ENCODE measurements at places on chromosomes 5 and 9. TPM values are rescaled to one million over a fixed set of nuclear protein-coding genes. Genes with fewer than 3 reads are reported as not detected.

DNA sequence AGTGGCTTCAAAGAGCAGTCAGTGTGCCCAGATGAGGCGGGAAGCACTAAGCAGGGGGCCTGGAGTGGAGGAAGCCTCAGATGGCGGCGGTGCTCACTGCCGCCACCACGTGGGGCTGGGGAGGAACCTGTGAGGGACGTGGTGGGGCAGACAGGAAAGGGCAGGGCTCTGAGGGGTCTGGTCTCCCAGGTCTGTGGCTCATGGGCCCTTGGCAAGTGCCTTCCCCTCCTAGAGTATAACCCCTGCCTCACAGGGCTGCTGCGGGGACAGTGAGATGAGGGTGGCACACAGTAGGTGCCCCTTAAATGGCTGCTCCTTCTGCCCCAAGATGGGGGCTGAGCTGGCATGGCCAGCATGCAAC is 26.6 kb downstream of the NR5A1 start:
- no peak for DNase-seq

DNA sequence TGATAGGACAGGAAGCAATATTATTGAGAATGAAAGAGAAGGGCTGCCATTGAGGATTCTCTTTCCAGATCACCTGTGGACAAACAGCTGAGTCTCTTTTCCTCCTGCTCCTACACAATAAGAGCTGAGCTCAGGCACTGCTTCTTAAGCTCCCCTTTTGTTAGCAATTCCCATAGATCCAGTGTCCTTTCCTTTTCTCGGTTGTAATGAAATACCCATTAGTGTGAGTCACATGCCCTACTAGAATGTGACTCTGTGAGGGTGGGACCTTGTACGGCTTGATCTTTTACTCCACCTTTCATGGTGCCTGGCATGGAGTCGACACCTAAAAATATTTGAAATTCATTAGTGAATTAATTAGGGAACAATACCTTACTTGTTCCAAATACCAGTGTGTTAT is 269.2 kb downstream of the NR3C1 start:
- DNase-seq = no peak

GRCh38 chr5:14628346-14628745 is 36.2 kb upstream of the OTULIN start:
- DNase-seq = no peak

DNA sequence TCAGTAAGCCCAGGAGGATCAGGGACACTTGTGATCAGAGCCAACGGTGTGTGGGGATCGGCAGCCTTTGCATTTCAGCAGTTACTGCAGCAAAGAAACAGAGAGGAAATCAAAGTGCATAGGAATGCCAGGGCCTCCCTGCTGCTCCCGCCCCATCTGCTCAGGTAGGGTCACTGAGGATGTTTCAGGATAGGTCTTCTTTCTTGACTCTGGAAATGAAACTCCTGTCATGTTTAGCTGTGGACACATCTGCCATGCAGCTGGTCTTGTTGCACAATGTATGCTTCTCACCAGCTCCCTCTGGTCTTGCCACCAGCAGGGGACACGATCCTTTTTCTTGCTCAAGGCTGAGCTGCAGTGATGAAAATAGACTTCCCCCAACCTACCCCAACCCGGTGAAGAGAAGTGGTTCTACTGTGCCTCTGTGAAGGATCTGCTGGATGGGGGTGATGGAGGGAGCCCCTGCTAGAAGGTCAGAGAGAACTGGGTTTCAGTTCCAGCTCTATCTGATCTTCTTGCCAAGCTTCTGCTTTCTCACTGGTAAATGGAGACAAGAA is 185.2 kb upstream of the KLF4 start:
- DNase-seq = peak; percentile 28

DNA sequence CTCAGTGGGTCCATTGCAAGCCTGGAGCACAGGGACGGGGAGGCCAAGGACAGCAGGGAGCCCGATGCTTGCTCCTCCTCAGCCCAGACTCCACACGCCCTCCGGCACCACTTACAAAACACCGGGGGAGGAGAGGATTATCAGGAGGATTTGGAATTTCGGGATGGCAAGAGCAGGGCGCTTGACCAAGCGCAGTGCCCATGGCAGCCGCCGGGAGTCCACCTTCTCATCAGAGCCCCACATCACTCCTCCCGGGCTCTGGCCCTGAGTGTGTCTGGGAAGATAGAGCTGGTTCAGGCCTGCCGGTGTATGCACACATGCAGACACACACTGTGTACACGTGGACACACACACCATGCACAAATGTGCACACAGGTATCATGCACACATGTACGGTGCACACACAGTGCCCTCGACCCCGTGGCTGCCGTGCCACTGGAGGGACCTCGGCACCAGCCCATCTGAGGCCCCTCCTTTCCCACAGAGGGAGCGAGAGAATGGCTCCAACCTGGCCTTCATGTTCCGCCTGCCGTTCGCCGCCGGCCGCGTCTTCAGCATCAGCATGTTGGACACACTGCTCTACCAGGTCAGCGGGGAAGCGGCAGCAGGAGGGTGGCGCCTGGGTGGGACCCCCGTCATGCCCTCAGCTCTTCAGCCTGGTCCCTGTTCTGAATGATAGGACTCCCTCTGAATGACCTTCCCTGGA is 81.7 kb downstream of the KCNT1 start:
- no peak for DNase-seq

DNA sequence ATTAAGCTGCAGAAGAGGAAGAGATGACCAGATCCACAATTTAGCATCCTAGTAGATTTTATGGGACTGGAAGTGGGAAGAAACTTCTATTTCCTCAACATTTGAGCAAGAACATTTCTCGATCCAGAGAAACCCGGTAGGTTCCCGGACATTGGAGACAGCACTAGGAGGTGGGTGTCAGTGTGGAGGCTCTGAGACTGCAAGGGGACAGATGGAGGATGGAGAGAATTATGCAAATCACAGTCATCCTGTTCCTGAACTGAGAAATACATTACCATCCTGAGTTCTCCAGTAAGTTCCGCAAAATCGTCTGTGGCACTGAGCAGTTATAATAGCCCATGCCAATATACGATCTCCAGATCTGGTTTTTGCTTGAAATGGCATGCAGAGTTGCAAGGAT is 25.6 kb downstream of the GLDC start:
- DNase-seq = no peak

GRCh38 chr5:58453306-58453705 is 6.6 kb downstream of the PLK2 start:
- DNase-seq = no peak

DNA sequence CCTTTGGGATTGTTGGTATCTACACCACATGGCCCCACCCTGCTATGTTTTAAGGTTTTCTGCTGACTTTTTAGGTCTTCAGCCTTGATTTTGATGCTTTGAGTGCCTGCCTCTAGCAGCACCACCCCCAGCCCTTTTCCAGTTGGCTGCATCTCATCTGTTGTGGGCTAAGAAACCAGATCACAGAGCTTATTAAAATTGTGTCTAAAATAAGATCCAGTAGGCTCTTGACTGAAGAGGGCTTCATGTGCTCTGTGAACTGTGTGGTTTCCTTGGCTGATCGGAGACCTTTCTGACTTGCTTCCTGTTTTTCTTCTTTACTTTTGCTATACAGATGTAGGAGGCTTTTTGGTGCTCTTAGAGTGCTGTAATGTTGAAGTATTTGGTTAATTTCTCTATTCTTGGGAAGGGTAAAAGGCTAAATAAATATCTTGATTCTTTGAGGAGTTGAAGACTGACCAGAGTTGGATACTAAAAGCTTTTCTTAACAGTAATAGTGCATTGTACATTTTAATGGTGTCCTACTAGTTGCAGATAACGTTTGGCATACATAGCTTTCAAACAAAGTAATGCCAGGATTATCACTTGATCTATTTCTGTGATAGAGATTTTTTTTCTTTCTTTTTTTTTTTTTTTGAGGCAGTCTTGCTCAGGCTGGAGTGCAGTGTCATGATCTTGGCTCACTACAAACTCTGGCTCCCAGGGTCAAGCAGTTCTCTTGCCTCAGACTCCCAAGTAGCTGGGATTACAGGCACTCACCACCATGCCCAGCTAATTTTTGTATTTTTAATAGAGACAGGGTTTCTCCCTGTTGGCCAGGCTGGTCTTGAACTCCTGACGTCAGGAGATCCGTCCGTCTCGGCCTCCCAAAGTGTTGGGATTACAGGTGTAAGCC is 4.5 kb downstream of the UBE2D2 start:
- peak; percentile 42 for DNase-seq

GRCh38 chr5:139652788-139653241 is 4.7 kb downstream of the CXXC5 start:
- DNase-seq = no peak

DNA sequence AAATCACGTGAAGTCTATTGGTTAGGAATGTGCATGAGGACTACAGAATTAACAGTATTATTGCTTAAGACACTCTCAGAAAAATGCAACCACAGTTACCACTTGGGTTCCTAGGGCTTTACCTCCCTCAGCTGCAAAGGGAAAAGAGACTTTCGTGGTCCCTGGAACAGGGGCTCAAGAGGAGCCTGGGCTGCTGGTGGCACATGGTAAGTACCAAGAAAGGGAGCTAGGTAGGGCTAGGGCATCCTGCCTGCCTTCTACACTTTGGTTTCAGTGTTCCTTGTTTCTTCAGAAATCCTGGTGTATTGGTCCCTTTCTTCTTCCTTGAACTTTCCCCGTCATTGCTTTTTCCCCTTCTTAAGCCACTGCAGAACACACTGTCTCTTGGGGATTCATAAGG is 7.3 kb upstream of the VCAN start:
- DNase-seq = no peak

DNA sequence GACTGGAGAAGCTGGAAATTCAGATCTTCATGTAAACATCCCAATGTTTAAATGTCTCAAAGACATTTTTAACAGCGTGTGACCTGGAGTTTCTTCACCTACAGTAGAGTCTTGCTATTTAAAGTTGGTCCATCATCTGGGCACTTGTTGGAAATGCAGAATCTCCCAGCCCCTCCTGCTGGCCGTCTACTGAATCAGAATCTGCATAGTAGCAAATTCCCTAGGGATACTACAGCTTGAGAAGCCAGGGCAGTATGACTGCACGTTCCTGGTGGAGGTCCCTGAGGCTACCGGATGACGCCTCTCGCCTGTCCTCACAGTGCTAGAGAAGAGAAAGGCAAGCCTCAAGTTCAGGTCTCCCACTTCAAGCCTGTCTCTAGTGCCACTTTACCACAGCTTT is 15.7 kb downstream of the SAP30L start:
- DNase-seq = no peak

- DNase-seq = no peak
Observed at GRCh38 chr9:86614871-86615849, 260.9 kb upstream of the TUT7 start.

DNA sequence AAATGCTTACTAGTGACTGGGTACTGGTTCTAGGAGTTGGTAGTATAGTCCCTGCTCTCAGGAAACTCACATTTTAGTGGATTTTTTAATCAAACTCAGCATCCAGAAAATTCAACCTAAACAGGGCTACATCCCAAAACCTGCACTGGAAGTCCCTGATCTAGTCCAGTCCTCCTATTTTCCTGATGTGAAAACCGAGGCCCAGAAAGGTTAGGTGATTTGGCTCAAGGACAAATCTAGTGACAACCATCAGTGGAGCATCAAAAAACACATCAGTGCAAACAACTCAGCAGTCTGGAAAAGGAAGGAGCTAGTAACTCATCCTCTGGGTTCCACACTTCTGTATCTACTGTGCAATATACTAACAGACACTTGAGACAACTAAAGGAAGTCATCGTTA is 38.2 kb downstream of the SERINC5 start:
- no peak for DNase-seq

- no peak for DNase-seq
Observed at GRCh38 chr5:8807636-8808035, 738.2 kb downstream of the SEMA5A start.

GRCh38 chr9:76537150-76537646 is 78.2 kb downstream of the GCNT1 start:
- DNase-seq = no peak

DNA sequence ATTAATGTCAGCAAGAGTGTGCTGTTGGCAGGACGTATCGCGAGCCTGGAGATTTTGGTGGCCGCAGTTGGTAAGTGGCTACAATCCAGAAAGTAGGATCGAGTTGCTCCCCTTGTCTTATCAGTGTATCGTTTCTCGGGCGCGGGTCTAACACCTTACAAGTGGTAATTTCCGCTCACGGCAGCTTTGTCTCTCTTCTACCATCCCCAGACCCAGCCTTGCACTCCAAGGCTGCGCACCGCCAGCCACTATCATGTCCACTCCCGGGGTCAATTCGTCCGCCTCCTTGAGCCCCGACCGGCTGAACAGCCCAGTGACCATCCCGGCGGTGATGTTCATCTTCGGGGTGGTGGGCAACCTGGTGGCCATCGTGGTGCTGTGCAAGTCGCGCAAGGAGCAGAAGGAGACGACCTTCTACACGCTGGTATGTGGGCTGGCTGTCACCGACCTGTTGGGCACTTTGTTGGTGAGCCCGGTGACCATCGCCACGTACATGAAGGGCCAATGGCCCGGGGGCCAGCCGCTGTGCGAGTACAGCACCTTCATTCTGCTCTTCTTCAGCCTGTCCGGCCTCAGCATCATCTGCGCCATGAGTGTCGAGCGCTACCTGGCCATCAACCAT is 1.1 kb downstream of the PTGER4 start:
- DNase-seq = no peak

GRCh38 chr5:53820119-53820801 is 259.8 kb downstream of the NDUFS4 start:
- no peak for DNase-seq

DNA sequence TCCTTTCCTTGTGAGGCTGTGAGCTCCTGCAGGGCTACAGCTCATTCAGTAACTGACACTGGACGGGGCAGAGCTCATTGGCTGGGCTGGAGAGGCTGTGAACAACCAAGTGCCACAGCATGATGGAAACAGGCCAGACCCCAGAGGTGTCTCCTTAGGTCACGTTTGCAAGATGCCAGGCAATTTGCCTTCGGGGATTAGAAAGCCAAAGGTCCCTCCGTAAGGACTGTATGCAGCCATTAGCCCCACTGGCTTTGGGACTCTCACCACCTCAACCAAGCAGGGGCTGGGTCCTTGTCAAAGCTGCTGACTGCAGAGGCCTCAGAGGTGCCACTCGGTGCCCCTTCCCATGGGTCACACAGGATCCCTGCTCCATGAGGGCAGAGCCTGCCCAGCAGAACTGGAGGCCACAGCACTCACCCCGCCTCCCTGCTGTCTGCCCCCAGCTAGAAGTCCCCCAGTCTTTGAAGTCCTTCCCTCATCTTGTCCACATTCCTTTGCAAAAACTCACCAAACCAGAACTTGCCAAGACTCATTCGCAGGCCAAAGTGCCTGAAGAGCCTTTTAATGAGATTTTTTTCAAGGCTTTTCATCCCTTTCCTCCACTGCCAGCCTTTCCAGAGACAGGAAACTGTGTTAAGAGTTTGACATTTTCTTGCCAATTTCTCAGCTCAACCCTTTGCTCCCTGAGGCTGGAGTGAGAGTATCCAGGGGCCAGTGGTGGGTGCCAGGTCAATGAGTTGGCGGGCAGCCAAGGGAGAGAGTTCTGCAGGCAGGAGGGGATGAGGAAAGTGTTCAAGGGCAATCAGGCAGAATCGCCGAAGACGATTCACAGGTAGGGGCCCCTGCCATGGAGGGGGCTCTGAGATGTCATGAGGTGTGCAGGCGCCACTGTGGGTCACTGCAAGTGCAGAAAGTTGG is 39.7 kb upstream of the SLC25A51 start:
- DNase-seq = no peak

The GPR150 gene
- total RNA-seq = 0.29 TPM

The TEX48 gene
- total RNA-seq = not detected

The GPX3 gene
- total RNA-seq = 1,227 TPM

The TICAM2 gene
- total RNA-seq = 0.95 TPM

The DAPK1 gene
- 3.7 TPM for total RNA-seq

The UNC13B gene
- 9.7 TPM for total RNA-seq

The LCP2 gene
- 2.3 TPM for total RNA-seq

The SLC9A3 gene
- total RNA-seq = 1.8 TPM

The NUTM2G gene
- total RNA-seq = not detected

The SPATA31A3 gene
- total RNA-seq = not detected

The SAPCD2 gene
- total RNA-seq = 0.16 TPM

The CCDC171 gene
- total RNA-seq = 0.61 TPM

The BOD1 gene
- total RNA-seq = 101 TPM

The SLC6A18 gene
- not detected for total RNA-seq

Measured in gastrocnemius medialis (tissue), 4 donors.